ENCODE measurements at places on chromosomes 2 and 18. TPM values are rescaled to one million over a fixed set of nuclear protein-coding genes. Genes with fewer than 3 reads are reported as not detected.

GRCh38 chr2:145598434-145598833, 1078.5 kb upstream of the ZEB2 start:
- H3K4me3 ChIP-seq, result no peak overlapping the region
- no peak overlapping the region for H3K27ac ChIP-seq
- no peak for DNase-seq
- no peaks in the 10 kb centered on the region for H3K4me1 ChIP-seq
- H3K36me3 ChIP-seq, result no peaks in the 10 kb centered on the region
- no peaks in the 10 kb centered on the region for H3K27me3 ChIP-seq

GRCh38 chr2:174121175-174121574, 127.2 kb downstream of the OLA1 start:
- H3K27ac ChIP-seq, result no peak overlapping the region
- H3K4me3 ChIP-seq, result no peak overlapping the region
- DNase-seq, result no peak
- peaks cover 20% of the 10 kb centered on the region for H3K36me3 ChIP-seq
- H3K27me3 ChIP-seq, result no peaks in the 10 kb centered on the region
- H3K4me1 ChIP-seq, result peaks cover 4% of the 10 kb centered on the region

DNA sequence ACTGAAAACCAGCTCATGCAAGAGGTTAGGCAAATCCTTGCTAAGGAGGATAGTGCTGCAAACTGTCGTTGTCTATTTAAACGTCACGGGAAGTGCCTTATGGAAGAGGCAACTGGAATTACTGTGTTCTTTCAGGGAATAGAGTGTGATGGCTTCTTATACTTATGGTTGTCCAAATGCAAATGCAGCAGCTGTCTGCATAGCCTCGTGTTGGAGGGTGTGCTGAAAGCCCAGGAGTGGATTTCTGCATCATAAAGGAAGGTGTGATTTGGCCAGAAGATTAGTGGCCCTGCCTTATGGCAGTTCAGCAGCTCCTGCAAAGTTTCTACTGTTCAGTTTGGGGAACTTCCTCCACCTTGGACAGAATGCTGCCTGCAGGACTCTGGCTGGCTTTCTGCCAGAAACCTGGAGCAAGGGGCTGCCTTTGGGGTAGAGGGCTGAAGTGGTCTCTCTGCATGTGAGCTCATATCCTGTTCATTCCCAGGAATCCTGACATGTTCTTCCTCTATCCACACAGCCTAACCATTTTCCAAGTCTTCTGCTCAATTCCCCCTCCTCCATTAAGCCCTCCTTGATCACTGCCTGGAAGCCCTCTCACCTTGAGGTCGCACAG, 321.2 kb upstream of the CXCR4 start:
- peaks cover 17% of the 10 kb centered on the region for H3K27me3 ChIP-seq
- DNase-seq, result no peak
- H3K36me3 ChIP-seq, result no peaks in the 10 kb centered on the region

DNA sequence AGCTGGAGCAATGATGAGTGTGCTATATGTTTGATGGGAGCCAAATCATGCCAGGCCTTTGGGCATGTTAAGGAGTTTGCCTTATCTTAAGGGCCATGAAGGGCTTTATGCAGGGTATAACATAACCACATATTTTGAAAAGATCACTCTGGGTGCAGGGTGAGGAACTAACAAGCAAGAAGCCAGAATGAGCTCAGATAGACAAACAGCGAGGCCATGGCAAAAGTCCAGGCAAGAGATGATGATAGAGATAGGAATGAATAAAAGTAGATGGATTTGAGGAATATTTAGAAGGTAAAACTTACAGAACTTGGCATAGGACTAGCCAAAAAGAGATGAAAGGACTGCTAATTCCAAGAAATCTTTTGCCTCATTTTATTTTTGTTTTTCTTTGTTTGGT, 6.7 kb downstream of the GALNT3 start:
- no peak overlapping the region for H3K4me3 ChIP-seq
- no peaks in the 10 kb centered on the region for H3K27me3 ChIP-seq
- no peak overlapping the region for H3K27ac ChIP-seq
- H3K36me3 ChIP-seq, result peaks cover 6% of the 10 kb centered on the region

- peak overlapping the region; percentile 15 for H3K27ac ChIP-seq
- H3K27me3 ChIP-seq, result no peaks in the 10 kb centered on the region
- DNase-seq, result no peak
- H3K36me3 ChIP-seq, result peaks cover 18% of the 10 kb centered on the region
- H3K4me1 ChIP-seq, result peaks cover 9% of the 10 kb centered on the region
- no peak overlapping the region for H3K4me3 ChIP-seq
Measured at GRCh38 chr2:144248350-144249034, 271.4 kb downstream of the ZEB2 start.

DNA sequence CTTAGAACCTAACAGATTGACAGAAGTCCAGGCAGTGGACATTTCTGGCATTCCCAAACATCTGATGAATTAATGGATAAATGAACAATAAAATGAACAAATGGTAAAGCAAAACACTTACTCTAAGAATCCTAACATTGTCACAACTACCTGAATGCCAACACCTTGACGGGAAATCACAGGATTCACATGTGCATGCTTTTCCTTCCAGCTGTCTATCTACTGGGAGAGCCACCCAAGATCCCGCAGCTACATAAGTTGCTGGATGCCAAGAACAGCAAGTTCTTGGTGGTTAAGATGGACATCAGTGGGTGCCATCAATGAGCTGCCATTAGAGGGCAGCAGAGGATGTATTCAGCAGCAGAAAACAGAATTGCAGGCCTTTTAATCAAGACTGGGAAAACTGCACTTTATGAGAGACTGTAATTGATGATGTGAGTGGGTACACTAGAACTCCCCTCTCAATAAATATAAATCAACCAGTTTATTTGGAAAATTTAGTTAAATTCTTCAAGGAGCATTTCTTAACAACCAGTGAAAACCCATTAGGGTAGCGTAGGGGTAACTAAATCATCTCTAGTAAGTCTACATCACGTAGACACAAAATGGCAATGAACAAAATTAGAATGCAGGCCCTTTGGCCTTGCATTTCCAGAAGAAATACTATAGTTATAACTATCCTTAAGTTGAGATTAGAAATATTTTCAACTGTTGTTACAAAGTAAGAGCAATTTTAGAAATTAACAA, 45.6 kb downstream of the SESTD1 start:
- H3K27ac ChIP-seq, result no peak overlapping the region
- no peaks in the 10 kb centered on the region for H3K4me1 ChIP-seq
- DNase-seq, result peak; percentile 85
- H3K27me3 ChIP-seq, result peaks cover 2% of the 10 kb centered on the region

- no peaks in the 10 kb centered on the region for H3K4me1 ChIP-seq
- no peak for DNase-seq
- H3K4me3 ChIP-seq, result no peak overlapping the region
Measured at GRCh38 chr2:189545418-189545817, 35.2 kb downstream of the SLC40A1 start.

GRCh38 chr2:119583291-119583690, 39.0 kb downstream of the CFAP221 start:
- no peaks in the 10 kb centered on the region for H3K4me1 ChIP-seq
- H3K4me3 ChIP-seq, result no peak overlapping the region
- H3K27me3 ChIP-seq, result peaks cover 5% of the 10 kb centered on the region
- H3K27ac ChIP-seq, result no peak overlapping the region

DNA sequence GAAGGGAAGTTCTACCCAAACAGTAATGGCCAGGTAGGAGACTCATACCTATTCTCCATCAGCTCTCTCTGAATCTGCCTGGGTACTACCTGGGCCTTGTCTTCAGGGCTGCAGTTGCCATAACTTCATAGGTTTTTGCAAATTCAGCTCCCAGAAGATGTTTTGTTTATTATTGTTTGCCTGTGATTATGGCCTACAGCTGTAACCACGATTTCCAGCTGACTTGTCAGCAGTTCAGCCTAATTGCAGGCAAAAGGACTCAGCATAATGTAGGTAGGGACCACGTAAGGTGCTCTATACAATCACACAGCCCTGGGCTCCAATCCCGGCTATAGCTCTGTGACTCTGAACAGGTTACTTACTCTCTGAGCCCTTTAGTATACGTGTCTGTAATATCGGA, 187.0 kb upstream of the FN1 start:
- H3K27ac ChIP-seq, result no peak overlapping the region
- peaks cover 13% of the 10 kb centered on the region for H3K27me3 ChIP-seq
- DNase-seq, result no peak
- H3K36me3 ChIP-seq, result no peaks in the 10 kb centered on the region
- peaks cover 4% of the 10 kb centered on the region for H3K4me1 ChIP-seq

DNA sequence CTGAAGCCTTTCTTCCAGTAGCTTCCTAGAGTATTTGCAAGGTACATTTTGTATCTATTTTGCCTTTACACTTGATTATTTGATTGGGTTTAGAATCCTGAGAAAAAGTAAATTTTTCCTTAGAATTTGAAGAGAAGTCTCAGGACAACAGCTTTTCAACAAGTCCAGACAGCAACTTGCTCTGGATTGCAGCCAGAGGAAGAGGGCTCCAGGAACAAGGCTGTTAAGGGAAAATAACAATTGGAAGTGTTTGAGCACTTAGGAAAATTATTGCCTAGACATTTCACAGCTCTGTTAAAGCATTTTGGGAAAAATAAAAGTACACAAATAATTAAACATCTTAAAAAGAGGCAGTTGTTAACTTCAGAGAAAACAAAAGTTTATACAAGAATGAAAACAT, 58.3 kb upstream of the RAPGEF4 start:
- peaks cover 2% of the 10 kb centered on the region for H3K4me1 ChIP-seq
- no peak overlapping the region for H3K4me3 ChIP-seq
- peaks cover 5% of the 10 kb centered on the region for H3K27me3 ChIP-seq
- DNase-seq, result no peak
- H3K36me3 ChIP-seq, result no peaks in the 10 kb centered on the region

DNA sequence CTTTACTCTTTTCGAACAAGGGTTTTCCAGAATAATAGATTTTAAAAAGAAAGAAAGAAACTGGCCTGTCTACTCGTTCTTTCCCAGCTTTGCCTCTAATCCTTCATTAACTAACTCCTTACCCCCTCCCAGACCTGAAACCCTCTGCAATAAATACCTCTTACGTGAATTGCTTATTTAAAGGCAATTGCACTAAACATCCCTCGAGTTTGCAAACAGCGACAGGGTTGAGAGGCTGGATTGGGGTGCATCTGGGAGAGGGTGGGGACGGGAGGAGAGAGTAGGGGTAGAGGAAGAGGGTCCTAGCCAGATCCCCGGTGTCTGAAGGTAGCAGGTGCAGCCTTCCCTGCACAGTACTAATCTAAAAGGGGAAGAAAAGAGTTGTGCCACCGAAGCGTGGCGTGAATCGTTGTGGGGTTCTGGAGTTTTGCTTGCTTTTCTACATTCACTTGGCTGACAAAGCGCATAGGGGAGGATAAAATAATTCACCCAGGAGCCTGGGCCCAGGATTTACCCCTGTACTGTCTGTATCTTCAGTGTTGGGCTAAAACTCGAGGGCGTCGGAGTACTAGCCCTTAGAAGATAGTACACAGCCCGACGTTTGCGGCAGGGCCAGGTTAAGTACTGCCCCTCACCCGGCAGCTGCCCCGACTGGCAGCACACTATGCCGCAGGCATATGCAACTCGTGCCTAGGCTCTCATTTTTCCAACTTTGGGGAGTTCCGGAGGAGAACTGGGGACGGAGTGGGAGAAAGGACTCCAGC, 1.9 kb upstream of the NEUROD1 start:
- DNase-seq, result no peak
- peak overlapping the region; percentile 8 for H3K4me3 ChIP-seq
- no peak overlapping the region for H3K27ac ChIP-seq
- H3K4me1 ChIP-seq, result peaks cover 40% of the 10 kb centered on the region

Gene IL36RN
- not detected for total RNA-seq

Gene PRKAG3
- total RNA-seq, result not detected

Gene SIX3
- not detected for total RNA-seq

Gene SOWAHC
- total RNA-seq, result 0.26 TPM

Gene NHEJ1
- total RNA-seq, result 22.8 TPM

Gene RETSAT
- total RNA-seq, result 25.0 TPM
